ENCODE measurements at places on chromosomes 6 and 20. TPM values are rescaled to one million over a fixed set of nuclear protein-coding genes. Genes with fewer than 3 reads are reported as not detected.

DNA sequence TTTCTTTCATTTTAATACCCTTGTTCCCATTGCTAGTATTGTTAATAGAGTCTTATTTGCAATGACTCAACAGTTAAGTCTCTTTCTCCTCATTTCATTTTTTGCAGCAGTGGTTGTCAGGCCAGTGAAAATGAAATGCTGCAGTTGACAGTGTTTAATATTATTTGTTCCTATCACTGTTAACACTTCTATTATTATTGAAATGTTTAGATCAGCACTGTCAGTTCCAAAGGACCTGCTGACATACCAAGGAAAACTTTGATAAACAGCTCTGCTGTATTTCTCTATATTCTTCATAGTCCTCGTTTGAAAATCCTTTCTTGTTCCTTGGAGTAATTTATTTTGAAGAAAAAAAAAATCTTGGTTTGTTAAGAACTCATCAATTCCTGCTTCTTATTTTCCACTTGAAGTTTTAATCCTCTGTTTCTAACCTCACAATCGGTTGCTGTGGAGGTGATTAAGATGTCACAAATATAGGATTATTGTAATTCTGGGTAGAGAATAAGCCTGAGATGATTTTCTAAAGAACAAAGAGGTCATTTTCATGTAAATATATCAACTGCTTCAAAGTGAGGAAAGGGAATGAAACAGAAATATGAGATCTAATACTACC lies 1065.9 kb upstream of the CITED2 start:
- no peak for DNase-seq

DEFB132 gene
- total RNA-seq = not detected

RAET1G gene
- total RNA-seq = 1.6 TPM

DNA sequence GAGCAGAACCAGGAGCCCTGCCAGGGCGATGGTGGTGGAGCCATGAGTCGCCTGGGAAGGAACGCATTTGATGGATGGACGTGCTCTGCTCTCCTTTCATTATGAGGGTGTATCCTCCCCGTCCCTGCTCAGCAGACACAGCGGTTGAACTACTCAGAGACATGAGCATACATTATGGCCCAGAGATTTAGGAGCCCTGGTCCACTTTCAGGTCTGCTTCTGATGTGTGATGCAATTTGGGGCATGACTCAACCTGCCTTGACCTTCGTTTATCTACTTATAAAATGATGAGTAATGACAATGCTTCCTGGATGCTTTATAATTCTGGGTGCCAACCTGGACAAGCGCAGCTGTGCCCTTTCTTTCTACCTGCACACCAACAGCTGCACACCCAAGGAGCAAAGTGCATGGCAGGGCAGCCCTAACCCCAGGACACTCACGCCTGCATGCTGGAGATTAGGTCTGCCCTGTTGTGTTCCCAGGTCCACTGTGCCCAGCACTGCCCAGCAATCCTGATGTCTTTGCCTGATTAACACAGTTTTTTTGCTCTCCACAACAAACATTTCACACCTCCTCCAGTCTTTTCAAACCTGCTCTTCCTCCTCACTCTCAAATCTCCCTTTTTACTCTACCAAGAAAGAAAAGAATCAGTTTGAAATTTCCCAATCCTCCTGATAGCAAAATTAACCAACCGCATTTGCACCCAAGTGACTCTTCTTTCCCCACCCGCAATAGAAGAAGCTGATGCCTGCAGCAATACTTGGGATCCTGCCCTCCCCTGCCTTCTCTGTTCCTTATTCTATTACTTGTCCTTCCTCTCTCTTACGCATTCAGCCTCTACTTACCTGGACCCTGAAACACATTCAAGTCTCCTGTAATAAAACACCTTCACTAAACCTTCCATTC lies 81.2 kb downstream of the EZR start:
- DNase-seq = peak; percentile 80

GRCh38 chr20:49692941-49693340 lies 20.7 kb downstream of the B4GALT5 start:
- DNase-seq = no peak
